Adrenal gland (tissue), 19 donors: ENCODE measurements at places on chromosomes 12 and 14. TPM values are rescaled to one million over a fixed set of nuclear protein-coding genes. Genes with fewer than 3 reads are reported as not detected.

The SMIM41 gene
- polyA plus RNA-seq = not detected

The MUCL1 gene
- not detected for polyA plus RNA-seq

The TNS2 gene
- 36.8 TPM for polyA plus RNA-seq

DNA sequence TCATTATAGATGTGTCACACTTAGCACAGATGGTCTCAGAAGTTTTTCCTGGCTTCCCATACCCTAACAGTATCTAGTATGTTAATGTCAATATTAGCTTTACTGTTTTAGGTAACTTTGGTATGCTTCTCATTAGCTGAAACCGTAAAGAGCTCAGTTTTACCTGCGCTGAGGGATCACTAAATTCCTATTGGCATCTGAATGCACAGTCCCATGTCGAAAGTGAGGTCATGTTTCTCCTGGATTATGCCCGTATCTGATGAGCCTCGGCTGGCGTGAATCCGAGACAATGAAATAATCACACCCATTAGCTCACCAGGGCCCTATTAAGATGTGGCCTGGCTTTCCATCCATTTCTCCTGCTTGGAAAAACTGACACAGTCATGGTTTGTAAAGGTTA, 418.2 kb downstream of the ZFP36L1 start:
- H3K4me3 ChIP-seq = no peak overlapping the region
- H3K4me1 ChIP-seq = peaks cover 4% of the 10 kb centered on the region
- DNase-seq = no peak
- no peak overlapping the region for H3K27ac ChIP-seq
- H3K36me3 ChIP-seq = no peaks in the 10 kb centered on the region
- H3K27me3 ChIP-seq = no peaks in the 10 kb centered on the region

DNA sequence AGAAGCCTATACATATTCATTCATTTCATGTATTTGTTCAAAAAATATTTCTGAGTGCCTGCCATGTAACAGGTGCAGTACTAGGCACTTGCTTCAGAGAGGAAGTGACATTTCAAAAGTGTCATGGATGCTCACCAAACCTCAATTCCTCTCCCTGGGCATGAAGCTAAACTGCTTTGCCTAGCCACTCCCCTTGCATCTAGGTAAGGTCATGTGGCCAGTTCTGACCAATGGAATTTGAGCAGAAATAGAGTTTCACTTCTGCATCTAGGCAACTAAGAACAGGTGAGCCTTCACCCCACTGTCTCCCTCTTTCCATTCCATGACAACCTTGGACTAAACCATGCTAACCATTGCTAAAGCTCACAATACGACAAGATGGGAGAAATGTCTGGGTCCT, 27.6 kb downstream of the TC2N start:
- H3K4me3 ChIP-seq = no peak overlapping the region
- H3K27ac ChIP-seq = no peak overlapping the region
- no peak for DNase-seq
- H3K36me3 ChIP-seq = no peaks in the 10 kb centered on the region
- peaks cover 17% of the 10 kb centered on the region for H3K27me3 ChIP-seq
